ENCODE measurements at places on chromosomes 7 and 10.
A peak's percentile ranks its signal among the peaks of the same experiment; 100 is the strongest.

DNA sequence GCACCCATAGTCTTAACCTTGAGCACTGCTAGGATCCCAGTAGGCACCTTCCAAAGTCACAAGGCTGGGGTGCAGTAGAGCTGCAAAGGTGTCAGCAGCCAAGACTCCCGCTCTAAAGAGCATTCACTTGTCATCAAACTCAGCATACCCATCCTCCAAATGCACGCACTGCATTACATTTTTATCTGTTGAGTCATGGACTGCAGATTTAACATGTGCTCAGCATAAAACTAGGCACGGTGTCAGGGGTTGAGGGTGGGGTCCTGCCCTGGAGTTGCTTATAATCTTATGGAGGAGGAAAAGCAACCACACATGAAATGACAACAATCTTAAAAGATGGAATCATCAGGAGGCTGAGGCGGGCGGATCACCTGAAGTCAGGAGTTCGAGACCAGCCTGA is 102.6 kb downstream of the PARP12 start:
- no peak for DNase-seq

DNA sequence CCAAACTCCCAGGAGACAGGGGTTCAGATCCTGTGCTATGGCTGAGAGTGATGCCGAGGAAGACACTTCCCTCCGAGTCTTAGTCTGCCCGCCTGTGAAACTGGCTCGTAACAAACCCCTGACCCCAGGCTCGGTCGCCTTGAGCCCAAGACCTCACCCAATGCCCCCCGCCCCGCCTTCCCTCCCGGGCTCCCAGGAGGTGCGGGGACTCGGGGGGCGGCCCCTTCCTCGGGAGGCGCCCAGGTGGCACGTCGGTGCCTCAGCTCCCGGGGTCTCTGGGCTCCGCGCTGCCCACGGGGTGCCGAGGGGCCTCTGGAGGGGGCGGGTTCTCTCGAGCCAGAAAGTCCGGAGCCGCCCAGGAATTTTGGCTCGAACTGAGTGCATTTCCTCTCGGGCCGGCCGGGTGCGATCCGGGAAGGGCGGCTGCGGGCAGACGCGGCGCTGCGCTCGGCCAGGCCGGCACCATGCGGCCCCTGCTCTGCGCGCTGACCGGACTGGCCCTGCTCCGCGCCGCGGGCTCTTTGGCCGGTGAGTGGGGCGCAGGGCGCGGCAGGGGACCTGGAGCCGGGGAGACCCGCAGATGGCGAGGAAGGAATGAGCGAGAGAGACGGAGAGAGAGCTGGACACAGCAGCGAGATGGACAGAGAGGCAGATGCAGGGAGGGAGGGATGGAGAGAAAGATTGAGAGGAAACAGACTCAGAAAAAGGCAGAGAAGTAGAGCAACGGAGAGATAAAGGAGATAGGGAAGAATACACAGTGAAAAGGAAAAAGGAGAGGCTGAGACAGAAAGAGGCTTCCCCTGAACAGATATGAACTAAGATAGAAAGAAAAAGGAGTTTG is at the start of gene PLAC9:
Gene PLAC9, plus strand, starts transcription at position 432 of the 841 bp plus-strand sequence. Its CDS starts 33 bp downstream, at position 465.
- no peak for DNase-seq

- no peak for DNase-seq
Measured at GRCh38 chr10:55837273-55837672, 523.8 kb downstream of the ZWINT start.

DNA sequence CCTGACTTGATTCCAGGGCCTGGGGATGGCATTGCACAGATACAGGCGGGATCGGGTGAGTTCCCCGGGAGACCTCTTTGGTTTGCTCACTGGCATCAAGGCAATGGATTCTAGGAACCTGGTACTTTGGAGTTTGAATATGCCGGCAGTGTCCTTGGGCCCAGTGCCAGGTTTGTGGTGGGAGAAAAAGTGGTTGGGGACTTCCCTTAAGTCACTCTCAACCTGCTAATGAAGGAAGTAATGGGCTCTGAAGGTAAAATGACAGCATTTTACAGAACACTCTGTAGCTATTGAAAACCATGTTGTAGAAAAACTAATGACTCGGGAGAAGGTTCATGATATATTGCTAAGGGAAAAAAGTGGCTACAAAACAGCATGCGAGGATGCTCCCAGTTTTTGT is 129.9 kb downstream of the CFAP58 start:
- DNase-seq: no peak

DNA sequence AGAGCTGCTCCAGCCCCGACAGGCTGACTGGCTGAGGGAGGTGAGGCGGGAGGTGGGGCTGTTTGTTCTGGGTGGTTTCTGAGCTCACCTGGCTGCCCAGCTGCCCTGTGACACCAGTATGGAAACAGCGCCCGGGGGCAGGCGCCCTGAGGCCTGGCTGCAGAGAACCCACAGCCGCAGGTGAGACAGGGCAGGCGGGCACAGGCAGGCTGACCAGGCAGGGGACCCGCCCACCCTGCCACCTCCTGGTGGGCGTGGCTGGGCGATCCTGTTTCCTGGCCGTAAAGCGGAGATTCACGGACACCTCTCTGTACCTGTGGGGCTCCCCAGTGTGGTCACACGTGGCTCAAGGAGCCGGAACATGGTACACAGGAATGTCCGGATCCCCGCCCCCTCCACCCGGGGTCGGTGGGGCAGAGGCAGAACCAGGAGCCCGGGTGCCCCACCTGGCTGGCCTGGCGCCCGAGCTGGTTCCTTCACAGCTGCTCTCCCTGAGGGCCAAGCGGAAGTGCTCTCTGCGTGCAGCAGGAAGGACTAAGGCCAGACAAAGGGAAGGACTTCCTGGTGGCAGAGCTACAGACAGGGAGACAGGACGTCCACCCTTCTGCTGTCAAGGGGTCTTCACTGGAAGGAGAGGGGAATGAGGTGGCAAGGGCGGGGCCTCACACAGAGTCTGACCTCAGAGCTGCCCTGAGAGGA is 3.9 kb downstream of the MICALL2 start:
- DNase-seq: no peak

GRCh38 chr7:158494162-158494586 is 93.4 kb downstream of the PTPRN2 start:
- DNase-seq: no peak

DNA sequence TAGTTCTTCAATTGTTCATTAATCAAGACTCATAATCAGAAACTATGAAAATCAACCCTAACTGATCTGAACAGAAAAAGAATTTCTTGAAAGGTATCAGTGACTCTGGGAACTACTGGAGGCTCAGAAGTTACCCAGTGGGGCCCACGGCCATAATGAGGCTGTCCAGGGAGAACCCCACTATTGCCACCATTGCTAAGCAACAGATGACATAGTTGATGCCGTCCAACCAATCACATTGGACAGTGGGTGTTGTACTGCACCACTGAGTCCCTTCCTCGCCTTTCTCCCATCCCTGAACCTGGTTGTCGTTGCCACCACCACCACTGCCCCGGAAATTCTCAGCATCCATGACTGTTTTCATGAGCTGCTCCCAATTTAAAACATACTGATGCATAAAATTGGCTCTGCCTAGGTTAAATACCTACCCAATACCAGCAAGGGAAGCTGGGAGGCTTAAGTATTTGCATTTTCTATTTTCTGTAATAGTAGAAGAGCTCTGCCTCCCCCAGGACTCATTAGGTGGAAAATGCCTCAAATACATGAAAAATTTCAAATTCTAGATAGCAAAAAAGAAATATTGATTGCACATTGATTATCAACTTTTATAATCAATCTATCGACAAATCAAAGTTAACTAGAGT is 26.7 kb upstream of the USP6NL start:
- DNase-seq: peak; percentile 62

DNA sequence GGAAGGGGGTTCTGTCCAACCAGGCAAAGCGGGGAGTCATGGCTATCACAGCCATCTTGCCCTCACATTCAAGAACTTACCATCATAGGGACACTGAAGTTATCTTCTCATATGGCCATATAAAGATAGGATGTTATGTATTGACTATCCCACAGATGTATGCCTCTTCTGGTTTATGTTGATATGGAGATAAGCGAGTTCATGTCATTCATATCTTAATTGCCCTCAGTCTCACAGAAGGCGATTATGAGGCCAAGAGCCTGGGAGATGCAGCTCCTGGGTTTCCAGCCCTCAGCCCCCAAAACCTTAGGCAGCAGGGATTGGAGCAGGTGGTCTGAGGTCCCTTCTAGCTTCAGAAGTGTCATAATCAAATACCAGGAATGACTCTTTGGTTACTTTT is 8.5 kb upstream of the ANKRD61 start:
- no peak for DNase-seq

- DNase-seq: no peak
Measured at GRCh38 chr10:56934515-56934914, 573.5 kb upstream of the ZWINT start.

GRCh38 chr7:84484502-84485079 is 290.0 kb upstream of the SEMA3A start:
- no peak for DNase-seq

GRCh38 chr10:114635101-114635500 is 23.0 kb downstream of the ABLIM1 start:
- DNase-seq: no peak

DNA sequence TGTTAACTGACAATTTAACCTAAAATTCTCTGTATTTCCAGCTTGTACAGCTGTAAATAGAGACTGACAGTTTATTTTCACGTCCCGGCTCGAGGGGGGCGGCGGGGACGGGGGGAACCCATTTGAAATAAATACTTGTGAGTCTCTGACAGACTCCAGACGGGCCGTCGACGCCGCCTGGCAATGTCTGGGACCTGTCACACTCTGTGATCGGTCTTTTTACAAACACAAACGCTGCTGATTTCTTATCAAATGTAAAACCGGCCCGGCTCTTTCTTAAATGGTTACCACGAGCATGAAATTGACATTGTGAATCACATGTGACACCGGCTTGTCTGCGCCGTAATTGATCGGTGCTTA is 57.0 kb downstream of the UNCX start:
- no peak for DNase-seq

DNA sequence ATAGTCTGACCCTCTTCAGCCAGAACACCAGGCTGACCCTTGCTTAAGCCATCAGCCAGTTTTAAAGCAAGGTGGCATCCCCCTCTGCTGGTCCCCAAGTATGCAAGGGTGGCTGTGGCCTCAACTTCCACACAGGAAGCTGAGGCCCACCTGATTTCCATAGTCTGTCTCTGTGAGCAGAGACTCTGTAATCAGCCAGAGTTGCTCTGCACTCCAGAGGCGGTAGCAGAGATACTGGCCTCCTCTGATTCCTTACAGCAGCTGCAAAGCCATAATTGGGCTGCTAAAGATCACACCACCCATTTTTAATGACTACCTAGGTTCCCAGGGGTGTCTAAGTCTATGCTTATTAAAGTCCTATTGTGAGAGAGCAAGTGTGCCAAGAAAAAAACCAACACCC is 1.8 kb downstream of the PDAP1 start:
- DNase-seq: no peak

GRCh38 chr7:47458057-47458456 is 123.9 kb downstream of the TNS3 start:
- no peak for DNase-seq

DNA sequence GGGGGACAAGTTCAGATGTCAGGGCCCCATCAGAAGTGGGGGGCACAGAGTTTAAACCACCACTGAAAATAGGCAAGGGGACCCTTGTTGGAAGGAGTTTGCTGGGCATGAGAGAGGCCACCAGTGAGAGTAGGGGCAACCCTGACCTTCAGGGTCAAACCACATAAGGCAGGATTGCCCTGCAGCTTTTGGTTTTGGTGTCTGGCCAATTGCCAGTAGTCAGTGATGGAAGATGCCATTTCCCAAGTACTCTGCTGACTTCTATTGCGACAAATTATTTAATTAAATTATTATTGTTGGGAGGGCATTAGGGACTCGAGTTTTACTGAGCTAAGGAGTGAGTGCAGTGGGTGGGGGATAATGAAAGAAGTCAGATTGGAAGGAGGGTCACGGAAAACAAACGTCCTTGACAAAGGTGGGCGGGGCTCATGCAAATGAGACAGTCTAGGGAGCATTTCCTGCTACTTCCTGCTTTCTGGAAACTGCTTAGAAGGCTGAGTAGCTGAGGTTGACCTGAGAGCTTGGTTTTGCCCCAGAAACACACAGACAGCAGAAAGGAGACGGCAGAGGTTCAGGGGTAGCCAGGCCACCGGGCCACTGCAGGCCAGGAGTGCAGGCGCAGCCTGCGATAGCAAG is 74.2 kb upstream of the ANLN start:
- DNase-seq: no peak

DNA sequence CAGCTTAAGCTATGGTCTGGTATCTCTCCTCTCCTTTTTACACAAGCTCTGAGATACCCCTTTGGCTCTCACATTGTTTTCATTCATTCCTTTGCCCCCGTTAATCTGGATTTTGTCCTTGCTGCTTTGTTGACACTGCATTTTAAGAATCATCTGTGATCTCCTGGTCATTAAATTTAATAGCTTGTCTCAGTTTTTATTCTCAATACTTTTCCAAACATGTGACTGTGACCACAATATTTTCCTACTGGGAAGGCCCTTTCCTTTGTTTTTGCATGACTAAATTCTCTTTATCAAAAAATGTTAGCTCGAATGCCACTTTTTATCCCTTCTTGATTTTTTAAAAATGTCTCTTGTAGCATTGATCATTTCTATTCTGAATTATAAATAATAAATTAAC is 171.2 kb downstream of the SUGCT start:
- no peak for DNase-seq

DNA sequence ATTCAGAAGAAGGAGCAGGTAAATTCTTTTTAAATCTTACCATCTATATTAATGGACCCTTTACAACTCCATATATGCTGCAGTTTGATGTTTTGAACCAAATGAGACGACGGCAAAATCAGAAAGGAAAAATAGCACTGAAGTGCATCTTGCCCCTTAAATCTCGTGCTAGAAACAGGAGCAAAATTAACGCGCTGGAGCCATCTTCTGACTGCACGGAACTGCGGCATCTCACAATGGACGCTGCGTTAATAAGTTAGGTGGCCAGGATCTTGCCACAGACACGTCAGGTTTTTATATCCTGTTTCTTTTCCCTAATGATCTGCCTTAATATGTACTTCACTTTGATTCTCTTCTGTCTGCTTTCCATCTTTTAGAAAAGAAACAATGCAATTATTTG is 354.5 kb downstream of the TFEC start:
- DNase-seq: no peak

DNA sequence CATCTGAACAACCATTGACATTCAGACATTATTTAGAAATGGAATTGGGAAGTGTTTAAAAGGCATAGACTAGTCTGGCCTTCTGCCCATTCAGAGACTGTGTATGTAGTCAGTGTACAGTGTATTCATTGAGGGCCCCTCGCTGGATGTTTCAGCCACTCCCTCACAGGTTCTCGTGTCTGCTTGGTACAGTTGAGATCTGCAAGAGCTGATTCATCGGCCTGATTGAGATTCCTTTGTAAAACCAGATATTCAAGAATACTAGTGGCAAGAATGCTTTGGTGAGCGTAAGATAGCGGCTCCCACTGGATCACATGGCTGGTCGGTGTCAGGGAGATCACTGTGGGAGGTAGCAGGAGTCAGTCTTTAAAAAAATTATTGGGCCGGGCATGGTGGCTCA is 119.5 kb downstream of the TCF7L2 start:
- DNase-seq: no peak

GRCh38 chr10:61301575-61301974 is 151.6 kb downstream of the TMEM26 start:
- DNase-seq: no peak

GRCh38 chr7:26538216-26538615 is 246.6 kb downstream of the SNX10 start:
- DNase-seq: no peak

- DNase-seq: no peak
Measured at GRCh38 chr7:134104166-134104565, 23.0 kb upstream of the LRGUK start.

- no peak for DNase-seq
Measured at GRCh38 chr10:63119041-63119440, 14.1 kb upstream of the NRBF2 start.

GRCh38 chr7:143362131-143363015 is at the start of gene FAM131B:
TSS of gene FAM131B (minus strand) at chr7:143362713. CDS start at chr7:143362603, 110 bp downstream.
- peak; percentile 44 for DNase-seq
